ENCODE measurements at places on chromosomes 1 and 21. TPM values are rescaled to one million over a fixed set of nuclear protein-coding genes. Genes with fewer than 3 reads are reported as not detected.

Gene CD1B
- not detected for total RNA-seq

Gene C1orf87
- not detected for total RNA-seq

Gene HMGCS2
- total RNA-seq = not detected

Gene FAM72C
- total RNA-seq = 5.3 TPM

Gene FCRLA
- not detected for total RNA-seq

GRCh38 chr21:38989745-38990423 lies 184.2 kb downstream of the ETS2 start:
- no peak for DNase-seq

DNA sequence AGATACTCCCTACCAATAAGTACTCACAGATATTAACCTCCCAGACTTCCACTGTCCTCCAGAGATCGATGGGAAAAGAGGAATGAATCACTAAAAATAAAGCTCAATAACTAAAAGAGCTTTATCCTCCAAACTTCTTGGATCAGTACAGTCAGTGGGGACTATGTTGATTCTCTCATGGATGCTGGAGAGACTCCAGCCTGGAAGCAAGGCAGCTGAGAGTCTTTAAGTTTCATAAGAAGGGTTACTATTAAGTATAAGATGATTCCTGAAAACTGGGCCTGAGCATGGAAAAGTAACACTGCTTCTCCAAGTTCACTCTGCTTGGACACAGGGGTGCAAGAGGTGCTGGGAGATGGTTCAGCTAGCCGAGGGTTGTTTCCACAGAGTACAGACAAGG lies 6.2 kb upstream of the DDR2 start:
- DNase-seq = no peak

DNA sequence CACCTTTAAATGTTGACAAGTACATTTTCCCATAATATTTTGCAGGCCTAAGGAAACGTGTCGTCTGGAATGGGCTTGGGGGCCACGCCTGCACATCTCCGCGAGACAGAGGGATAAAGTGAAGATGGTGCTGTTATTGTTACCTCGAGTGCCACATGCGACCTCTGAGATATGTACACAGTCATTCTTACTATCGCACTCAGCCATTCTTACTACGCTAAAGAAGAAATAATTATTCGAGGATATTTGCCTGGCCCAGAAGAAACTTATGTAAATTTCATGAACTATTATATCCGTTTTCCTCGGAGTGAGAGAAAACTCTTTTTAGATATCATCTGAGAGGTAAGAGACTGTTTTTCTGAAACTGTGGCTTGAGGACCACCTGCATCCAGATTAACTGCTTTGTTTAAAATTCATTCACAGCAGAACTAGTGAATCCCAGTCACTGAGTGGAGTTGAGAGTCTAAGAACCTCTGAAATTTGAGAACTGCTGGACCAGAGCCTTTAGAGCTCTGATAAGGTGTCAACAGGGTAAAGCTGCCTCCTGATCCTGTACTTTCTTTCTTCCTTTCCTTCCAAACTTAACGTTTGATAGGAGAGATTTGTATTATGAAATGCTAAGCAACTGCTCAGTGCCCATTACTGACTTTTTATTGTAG lies 811 bp downstream of the EXO1 start:
- DNase-seq = no peak

GRCh38 chr1:107997866-107998265 lies 32.9 kb upstream of the VAV3 start:
- no peak for DNase-seq

DNA sequence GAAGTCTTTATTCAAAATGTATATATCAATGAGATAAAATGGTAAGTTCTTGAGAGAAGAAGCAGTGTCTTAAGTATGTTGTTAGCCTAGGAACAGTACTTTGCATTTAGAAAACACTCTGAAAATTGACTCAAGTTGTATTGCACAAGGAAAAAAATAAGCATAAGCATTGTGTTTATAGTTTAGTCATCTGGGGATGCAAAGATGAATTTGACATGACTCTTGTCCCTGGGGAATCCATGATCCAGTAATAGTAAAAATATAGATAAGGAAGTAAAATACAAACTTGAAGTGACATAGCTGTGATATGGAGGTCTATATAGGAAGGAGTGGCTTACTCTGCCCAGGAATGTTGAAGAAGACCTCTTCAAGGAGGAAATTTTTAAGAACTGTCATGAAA lies 185.0 kb upstream of the PTBP2 start:
- DNase-seq = no peak

DNA sequence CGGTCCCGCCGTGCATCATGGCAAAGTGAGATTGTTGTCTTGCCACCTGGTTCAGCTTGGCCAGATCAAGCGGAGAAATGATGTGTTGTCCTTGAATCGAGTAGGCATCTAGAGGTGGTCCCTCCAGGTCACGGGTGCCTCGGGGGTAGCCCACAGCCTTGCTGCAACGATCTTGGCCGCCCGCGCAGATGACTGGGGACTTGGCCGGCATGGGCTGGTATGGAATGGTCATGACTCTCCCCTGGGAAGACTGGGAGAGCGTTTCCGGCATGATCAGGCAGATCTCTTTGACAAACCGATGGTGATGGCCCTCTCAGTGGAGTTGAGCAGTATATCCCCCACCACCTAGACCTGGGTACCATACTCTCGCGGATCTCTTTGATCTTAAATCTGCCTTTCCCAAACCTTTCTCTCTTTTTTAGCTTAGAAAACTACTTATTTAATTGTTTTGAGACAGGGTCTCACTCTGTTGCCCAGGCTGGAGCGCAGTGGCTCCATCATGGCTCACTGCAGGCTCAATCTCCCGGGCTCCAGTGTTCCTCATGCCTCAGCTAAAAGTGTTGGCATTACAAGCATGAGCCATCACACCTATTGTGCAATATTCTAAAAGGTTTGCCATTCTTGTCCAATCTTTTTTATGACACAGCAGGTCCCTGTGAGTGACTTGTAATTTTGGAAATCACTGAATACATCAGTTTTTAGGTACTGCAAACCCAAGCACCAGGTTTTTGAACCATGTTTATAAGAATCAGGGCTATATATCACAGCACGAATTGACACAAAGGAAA lies 9.4 kb upstream of the ELAPOR1 start:
- DNase-seq = no peak

DNA sequence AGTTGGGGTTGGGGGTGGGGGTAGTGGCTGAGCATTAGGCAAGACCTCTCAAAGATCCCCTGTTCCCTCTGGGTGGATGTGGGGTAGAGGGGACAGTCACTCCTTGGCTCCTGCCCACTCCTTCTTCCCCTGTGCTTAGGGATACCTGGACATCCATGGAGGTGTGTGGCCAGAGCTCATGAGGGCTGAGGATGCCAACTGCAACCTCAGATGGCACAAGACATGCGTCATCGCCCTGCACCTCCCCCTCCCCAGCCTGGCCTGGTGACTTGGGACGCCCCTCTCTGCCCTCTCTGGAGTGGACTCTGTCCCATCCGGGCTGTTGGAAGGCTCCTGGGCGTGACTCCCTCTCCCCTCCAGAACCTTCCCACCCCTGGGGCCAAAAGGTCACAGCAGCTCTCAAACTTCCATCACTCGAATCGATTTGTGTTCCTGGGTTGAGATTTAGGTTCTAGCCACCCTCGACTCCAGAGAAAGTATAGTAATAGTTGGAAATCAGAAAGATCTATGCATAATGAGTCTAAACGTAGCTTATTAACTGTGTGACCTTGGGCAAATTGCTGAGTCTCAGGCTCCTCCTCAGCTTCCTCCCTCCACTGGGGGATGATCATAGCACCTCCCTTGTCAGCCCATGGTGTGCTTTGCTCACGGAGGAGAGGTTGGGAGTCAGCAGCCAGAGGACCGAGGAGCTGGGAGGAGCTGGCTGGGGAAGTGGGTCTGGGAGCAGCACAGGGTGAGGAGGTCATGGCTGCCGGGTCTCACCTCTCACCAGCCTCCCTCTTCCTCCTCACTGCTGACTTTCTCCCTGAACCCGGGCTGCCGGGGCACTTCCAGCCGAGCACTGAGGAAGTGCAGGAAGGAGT lies 2.2 kb upstream of the PTPN7 start:
- no peak for DNase-seq

- DNase-seq = peak; percentile 43
These were observed 562 bp downstream of the MAP7D1 start for GRCh38 chr1:36156329-36157114.

- DNase-seq = no peak
These were observed 57.8 kb upstream of the KCNJ6 start for GRCh38 chr21:37974081-37974480.

DNA sequence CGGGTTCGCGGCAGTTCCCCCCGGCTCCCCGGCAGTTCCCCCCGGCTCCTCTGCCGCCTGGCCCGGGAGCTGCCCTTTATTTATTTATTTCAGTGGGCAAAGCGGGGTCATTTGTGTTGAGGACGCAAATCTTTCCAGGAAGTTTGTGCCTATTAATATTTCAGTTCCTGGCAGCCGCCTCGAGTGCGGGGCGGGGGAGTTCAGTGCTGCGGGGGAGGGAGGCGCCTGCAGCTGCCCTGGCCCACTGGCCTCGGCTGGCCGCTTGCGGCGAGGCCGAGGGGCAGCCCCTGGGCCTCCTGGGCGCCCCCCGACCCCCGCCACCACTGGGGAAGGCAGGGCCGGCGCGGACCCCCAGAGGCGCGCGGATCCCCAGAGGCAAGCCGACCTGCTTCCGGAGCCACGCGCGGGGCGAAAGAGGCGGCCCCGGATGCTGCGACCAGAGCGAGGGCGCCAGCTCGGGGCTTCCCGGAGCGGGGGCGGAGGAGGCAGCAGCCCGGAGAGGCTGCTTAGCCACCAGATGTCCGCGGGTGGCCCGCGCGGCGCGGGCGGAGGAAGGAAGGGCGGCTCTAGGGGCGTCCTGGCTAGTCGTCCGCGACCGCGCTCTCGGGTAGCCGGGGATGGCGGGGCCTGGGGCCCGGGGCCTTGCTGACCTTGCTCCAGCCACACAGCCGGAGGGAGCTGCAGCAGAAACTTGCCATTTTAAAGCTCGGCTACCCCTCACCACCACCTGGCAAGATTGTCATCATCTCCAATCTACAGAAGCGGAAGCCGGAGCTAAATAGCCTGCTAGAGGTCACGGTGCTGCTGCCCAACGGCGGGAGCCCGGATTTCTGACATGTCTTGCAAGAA lies 48.0 kb downstream of the H3-3A start:
- peak; percentile 34 for DNase-seq

GRCh38 chr1:220950576-220950975 lies 71.3 kb downstream of the HLX start:
- DNase-seq = no peak

Measured in CD8-positive, alpha-beta memory T cell (primary cell).